ENCODE measurements at places on chromosomes 2 and 18. TPM values are rescaled to one million over a fixed set of nuclear protein-coding genes. Genes with fewer than 3 reads are reported as not detected.

Gene NBAS
- total RNA-seq: 16.9 TPM

Gene CREG2
- 9.3 TPM for total RNA-seq

Gene NEURL3
- total RNA-seq: 0.51 TPM

Gene MC5R
- not detected for total RNA-seq

Gene CXCR1
- total RNA-seq: not detected

Gene CDH7
- not detected for total RNA-seq

Gene CAD
- total RNA-seq: 46.1 TPM

Gene STARD6
- not detected for total RNA-seq

Gene TMEM37
- 1.8 TPM for total RNA-seq

Gene C1QL2
- total RNA-seq: 0.86 TPM

Measured in A549 treated with dexamethasone at 1 μM for 4 hours (cell line).